Stimulated activated memory B cell treated with anti-CD40 and anti-IgM and Interleukin-4, amounts not matched to agents 10 μg/mL and 1 μg/mL and 100 μg/mL, for 72 hours (primary cell): ENCODE measurements at places on chromosomes 6 and 20.

GRCh38 chr6:5827056-5827904, 179.4 kb downstream of the NRN1 start:
- H3K27ac ChIP-seq = no peak overlapping the region
- no peaks in the 10 kb centered on the region for H3K27me3 ChIP-seq
- H3K36me3 ChIP-seq = peaks cover 3% of the 10 kb centered on the region
- ATAC-seq = no peak
- peaks cover 30% of the 10 kb centered on the region for H3K4me1 ChIP-seq

- ATAC-seq = peak; percentile 65
- peaks cover 21% of the 10 kb centered on the region for H3K4me1 ChIP-seq
- H3K27me3 ChIP-seq = no peaks in the 10 kb centered on the region
- no peaks in the 10 kb centered on the region for H3K36me3 ChIP-seq
Measured at GRCh38 chr6:34484899-34485298, 19.0 kb downstream of the PACSIN1 start.

DNA sequence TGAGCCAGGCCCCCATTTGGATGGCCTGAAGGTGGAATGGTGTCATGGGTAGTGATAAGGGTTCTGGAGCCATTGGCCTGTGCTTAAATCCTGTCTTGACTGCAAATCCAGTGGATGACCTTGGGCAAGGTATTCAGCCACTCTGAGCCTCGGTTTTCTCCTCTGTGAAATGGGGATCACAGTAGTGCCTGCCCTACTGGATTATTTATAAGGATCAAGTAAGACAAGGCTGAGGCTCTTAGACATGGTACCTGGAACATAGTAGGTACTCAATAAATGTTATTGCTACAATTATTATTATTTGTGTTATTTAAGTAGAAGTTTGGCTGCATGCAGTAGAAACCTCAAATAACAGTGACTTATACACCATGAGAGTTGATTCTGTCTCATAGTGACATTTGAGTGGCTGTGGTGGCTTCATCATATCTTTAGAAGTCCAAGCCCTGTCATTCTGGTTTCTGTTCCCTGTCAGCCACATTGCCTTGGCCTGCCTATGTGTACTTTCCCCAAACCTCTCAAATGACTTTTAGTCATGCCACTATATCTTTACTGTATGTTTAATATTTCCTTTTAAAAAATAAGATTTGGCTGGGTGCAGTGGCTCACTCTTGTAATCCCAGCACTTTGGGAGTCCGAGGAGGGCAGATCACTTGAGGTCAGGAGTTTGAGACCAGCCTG, 37.6 kb upstream of the CHMP4B start:
- ATAC-seq = peak; percentile 90
- H3K27ac ChIP-seq = peak overlapping the region; percentile 90
- peaks cover 6% of the 10 kb centered on the region for H3K36me3 ChIP-seq
- no peaks in the 10 kb centered on the region for H3K27me3 ChIP-seq

DNA sequence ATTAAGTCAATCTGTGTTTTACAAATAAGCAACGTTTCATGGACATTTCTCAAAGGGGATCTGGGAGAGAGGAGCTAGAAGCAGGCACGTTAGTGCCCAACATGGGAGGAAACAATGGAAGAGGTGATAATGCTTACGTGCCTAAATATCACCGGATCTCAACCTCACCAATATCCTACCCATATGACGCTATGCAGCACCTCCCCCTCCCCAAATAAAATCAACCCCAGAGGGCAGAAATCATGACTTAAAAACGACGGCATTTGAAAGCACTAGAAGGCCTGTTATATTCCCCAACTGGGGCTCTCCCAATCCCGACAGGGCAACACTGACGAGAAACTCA, 425 bp downstream of the HBS1L start:
- H3K27me3 ChIP-seq = no peaks in the 10 kb centered on the region
- H3K4me1 ChIP-seq = peaks cover 38% of the 10 kb centered on the region
- peak overlapping the region; percentile 98 for H3K4me3 ChIP-seq

- H3K36me3 ChIP-seq = no peaks in the 10 kb centered on the region
- H3K4me1 ChIP-seq = no peaks in the 10 kb centered on the region
- H3K27me3 ChIP-seq = peaks cover 48% of the 10 kb centered on the region
- ATAC-seq = no peak
Measured at GRCh38 chr20:63775096-63775978, 35.8 kb downstream of the SLC2A4RG start.

DNA sequence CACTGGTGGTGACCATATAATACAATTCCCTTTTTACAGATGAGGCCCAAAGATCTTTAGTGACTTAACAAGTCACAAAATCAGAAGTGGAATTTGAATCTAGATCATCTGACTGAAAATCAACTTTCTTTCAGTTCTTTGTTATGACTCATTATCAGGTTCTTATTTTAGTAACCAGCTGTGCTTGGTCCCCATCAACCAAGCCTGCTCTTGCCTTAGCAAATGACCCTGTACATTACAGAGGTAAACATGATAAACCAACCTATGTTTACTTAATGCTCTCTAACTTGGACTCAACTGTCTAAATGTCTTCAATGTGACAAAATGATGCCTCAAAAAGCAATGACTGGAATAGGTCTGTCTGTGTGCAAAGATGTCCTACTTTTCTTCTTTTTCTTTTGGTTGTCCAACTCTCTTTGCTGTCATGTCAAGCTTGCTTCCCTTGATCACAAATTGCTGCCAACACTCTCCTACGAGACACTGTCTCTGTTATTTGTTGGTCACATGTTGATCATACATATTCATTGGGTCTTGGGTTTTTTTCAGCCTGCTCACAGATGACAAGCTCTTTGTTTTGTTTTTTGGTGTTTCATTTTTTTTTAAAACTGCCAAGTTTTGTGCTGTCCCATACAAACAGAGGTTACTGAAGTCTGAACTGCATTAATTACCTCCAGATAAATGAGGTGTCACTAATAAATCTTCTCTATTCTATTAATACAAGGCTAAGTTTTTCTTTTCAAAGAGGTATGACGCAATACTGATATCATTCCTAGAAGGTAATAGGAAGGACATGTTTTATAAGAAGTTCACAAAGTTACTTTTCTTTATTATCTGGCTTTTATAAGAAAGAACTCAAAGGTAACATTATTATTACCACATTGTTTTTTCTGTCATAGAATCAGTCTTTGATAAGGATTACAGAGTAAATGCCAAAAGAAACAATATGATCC, 62.2 kb upstream of the PLN start:
- H3K4me1 ChIP-seq = no peaks in the 10 kb centered on the region
- H3K4me3 ChIP-seq = no peak overlapping the region
- H3K36me3 ChIP-seq = peaks cover 83% of the 10 kb centered on the region

DNA sequence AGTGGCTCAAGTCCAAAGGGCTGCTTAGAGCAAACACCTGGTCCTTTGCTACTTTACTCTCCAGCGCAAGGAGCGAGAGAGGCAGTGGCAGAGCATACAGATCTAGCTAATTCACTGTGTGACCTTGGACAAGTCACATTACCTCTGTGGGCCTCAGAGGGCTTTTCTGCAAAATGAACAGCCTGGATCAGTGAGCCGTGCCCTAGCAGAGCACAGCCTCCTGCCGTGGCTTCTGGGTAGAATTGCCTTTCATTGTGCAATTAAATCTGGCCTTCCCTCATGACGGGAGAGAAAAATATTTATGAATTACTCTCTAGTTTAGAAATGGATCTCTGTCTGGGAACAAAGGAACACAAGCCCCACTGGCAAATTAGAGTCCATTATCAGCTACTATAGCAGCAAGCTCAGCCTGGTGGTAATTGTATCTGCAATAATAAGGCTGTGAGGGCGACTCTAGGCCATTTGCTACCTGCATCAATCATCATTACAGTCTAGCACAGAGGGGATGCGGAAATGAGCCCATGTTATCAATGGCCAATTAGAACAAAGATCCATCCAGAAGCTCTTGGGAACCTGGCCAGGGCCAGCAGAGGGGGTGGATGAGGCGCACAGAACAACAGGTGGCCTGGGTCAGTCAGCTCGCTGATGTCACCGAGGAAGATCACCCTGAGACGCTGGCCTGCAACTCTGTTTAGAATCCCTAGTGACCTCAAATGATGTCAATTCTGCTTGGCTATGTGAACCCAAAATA, 114.2 kb upstream of the LY86 start:
- no peak overlapping the region for H3K4me3 ChIP-seq
- H3K36me3 ChIP-seq = peaks cover 7% of the 10 kb centered on the region
- H3K27me3 ChIP-seq = no peaks in the 10 kb centered on the region
- no peak for ATAC-seq
- no peak overlapping the region for H3K27ac ChIP-seq

- H3K27me3 ChIP-seq = no peaks in the 10 kb centered on the region
- peaks cover 98% of the 10 kb centered on the region for H3K4me1 ChIP-seq
- no peak for ATAC-seq
- H3K27ac ChIP-seq = peak overlapping the region; percentile 96
- peaks cover 48% of the 10 kb centered on the region for H3K36me3 ChIP-seq
- H3K4me3 ChIP-seq = peak overlapping the region; percentile 84
Measured at GRCh38 chr20:4811661-4812181, 90.0 kb downstream of the PRND start.

DNA sequence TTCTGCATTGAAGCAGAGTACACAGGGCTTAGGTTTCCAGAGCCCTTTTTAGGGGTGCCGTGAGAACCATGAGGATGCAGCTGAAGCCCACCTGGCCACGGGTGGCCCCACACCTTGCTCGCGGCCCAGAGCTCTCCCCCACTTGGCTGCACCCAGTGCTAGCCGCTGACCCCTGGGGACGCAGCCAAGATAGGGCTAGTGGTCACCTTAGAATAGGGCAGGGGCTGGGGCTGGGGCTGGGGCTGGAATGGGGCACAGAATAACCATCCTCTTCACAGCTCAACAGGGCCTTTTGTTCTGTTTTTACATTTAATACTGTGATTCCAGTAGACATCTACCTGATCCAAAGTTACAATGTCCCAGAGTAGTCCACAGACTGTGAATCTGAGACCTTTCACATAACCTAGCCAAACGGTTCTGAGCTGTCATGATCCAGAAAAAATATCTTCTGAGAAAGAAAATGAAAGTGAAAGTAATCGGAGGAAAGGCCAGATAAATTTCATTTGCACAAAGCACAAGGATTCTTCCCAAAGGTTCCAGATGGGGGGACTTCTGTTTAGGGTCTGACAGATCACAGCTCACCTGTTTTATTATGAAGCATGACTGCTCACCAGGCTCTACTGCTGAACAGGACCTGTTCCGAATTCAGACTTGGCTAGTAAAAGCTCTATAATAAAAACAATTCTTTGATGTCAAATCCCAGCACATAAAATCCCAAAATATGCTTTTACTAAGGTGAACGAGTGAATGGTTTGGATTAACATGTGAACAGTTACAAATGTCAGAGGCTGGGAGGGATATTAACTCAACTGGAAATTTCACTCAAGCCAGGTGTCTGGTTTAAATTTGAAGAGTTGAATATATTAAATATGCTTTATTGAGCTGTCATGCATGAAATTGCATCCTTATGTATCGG, 401.9 kb downstream of the THBS2 start:
- H3K4me1 ChIP-seq = no peaks in the 10 kb centered on the region
- H3K27ac ChIP-seq = no peak overlapping the region
- H3K27me3 ChIP-seq = no peaks in the 10 kb centered on the region
- no peak overlapping the region for H3K4me3 ChIP-seq
- no peaks in the 10 kb centered on the region for H3K36me3 ChIP-seq

DNA sequence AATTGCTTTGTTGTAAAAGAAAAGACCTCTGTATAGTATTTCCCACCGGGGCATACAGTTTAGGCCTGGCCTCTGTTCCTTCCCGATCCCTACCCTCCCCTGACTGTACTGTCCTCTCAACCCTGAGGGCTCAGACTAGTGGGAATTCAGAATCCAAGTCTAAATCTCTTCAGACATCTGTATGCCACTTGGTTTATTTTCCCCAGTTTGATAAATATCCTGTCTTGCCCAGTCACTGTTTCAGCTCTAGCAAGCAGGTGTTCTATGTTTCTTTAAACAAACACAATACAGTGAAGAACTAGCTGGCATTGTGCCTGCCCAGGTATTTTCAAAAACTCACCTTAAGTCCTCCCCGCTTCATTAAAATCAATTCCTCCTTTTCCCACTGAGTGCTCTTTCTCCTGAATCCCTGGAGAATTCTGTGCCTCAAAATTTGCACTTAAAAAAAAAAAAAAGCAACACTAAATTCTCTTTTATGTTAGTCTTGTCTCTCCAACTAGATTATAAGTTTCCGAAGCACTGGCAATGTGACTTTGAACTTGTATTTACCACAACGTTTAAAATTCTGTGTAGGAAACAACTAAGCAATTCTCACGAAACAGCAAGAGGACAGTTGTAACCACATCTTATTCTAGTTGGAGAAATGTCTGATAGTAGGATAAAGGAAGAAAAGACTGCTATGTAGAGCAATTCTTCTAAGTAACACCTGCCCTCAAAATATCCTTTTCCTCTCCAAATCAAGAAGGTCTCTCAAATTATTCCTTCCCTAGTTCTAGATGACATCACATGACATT, 112.0 kb upstream of the CARMIL1 start:
- ATAC-seq = no peak
- H3K27ac ChIP-seq = no peak overlapping the region
- no peaks in the 10 kb centered on the region for H3K36me3 ChIP-seq
- H3K4me1 ChIP-seq = no peaks in the 10 kb centered on the region
- no peak overlapping the region for H3K4me3 ChIP-seq

- no peak overlapping the region for H3K4me3 ChIP-seq
- no peaks in the 10 kb centered on the region for H3K36me3 ChIP-seq
- ATAC-seq = no peak
Measured at GRCh38 chr20:19909725-19910124, 107.4 kb upstream of the NAA20 start.

DNA sequence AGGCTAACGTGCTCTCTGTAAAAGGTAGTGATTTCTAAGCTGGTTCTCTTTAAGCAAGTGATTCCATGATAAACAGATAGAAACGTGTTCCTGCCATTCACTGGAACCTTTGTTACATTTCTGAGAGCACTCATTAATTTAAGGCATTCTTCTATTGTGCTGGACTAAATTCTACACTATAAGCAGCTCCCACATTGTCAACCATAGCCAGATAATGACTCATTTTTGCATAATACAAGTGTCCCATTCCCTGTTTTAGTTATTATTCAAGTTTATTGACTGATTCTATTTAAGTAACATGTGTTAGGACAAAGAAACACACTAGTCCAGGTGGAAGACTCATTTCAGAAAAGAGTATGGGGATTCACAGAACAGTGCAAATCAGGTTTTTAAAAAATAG, 13.5 kb upstream of the XRN2 start:
- no peak overlapping the region for H3K27ac ChIP-seq
- H3K4me1 ChIP-seq = no peaks in the 10 kb centered on the region
- ATAC-seq = no peak
- H3K4me3 ChIP-seq = no peak overlapping the region
- H3K27me3 ChIP-seq = peaks cover 44% of the 10 kb centered on the region
- H3K36me3 ChIP-seq = peaks cover 11% of the 10 kb centered on the region

GRCh38 chr6:24936641-24937317, 1.0 kb upstream of the RIPOR2 start:
- peak; percentile 88 for ATAC-seq
- peak overlapping the region; percentile 81 for H3K27ac ChIP-seq
- no peaks in the 10 kb centered on the region for H3K27me3 ChIP-seq
- peak overlapping the region; percentile 100 for H3K4me3 ChIP-seq

DNA sequence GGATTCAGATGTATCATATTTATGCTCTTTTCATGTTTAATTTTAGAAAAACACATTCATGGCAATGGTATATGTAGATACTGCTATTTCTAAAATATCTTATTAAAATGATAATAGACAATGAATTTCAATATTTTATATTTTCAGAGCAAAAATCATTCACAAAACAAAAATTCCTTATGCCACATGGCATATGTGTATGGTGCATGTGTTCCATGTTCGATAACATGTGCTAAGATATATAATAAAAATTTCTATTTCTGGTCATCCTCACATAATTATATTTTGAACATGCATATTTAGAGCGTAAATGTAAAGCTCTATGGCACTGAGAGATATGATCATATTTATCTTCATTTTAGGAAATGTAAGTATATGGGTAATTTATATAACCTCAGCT, 606.2 kb upstream of the AGPAT4 start:
- H3K27me3 ChIP-seq = no peaks in the 10 kb centered on the region
- H3K36me3 ChIP-seq = no peaks in the 10 kb centered on the region
- H3K4me3 ChIP-seq = no peak overlapping the region
- ATAC-seq = no peak
- H3K27ac ChIP-seq = no peak overlapping the region
